ENCODE measurements at places on chromosomes 5 and 9.

DNA sequence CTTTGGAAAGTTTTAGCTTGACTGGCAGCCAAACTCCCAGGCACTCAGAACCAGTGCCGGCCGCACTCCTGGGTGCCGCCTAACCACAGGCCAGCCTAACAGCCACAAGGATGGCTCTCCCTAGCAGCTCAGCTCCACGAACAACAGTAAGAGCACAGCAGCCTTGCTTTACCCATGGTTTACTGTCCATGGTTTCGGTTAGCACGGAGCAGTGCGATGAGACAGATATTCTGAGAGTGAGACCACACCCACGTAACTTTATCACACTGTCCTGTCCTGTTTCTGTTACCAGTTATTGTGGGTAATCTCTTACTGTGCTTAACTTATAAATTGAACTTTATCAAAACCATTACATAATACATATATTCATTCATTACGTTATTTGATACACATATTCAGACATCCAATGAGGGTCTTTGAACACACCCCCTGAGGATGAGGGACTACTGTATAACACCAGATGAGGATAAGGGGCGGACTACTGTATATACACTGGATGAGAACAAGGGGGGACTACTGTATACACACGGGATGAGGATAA is 12.4 kb downstream of the CLPTM1L start:
- H3K27ac ChIP-seq, result no peak overlapping the region
- DNase-seq, result no peak
- no peaks in the 10 kb centered on the region for H3K27me3 ChIP-seq
- peaks cover 3% of the 10 kb centered on the region for H3K4me1 ChIP-seq
- peaks cover 20% of the 10 kb centered on the region for H3K36me3 ChIP-seq

- H3K36me3 ChIP-seq, result no peaks in the 10 kb centered on the region
- H3K4me3 ChIP-seq, result no peak overlapping the region
- H3K27me3 ChIP-seq, result no peaks in the 10 kb centered on the region
- peaks cover 13% of the 10 kb centered on the region for H3K4me1 ChIP-seq
- no peak for DNase-seq
Observed at GRCh38 chr9:35564658-35565061, 40.4 kb upstream of the TESK1 start.

DNA sequence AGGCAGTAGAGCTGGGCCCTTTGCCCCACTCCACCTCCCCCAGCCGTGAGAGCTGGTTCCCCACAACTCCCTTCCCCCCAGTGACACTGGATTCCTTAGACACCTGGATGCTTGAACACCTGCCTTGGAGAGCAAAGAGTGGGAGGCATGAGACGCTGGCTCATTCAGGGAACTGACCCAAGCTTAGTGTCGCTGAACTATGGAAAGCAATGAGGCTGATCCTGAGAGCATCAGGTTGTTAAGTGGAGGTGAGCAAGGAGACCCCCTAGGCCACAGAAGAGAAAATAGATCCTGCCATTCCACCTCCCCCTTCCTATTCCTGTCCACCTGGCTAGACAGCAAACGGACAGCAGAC is 2.0 kb downstream of the CCL19 start:
- H3K36me3 ChIP-seq, result peaks cover 3% of the 10 kb centered on the region
- H3K27ac ChIP-seq, result no peak overlapping the region
- no peak overlapping the region for H3K4me3 ChIP-seq
- no peak for DNase-seq

DNA sequence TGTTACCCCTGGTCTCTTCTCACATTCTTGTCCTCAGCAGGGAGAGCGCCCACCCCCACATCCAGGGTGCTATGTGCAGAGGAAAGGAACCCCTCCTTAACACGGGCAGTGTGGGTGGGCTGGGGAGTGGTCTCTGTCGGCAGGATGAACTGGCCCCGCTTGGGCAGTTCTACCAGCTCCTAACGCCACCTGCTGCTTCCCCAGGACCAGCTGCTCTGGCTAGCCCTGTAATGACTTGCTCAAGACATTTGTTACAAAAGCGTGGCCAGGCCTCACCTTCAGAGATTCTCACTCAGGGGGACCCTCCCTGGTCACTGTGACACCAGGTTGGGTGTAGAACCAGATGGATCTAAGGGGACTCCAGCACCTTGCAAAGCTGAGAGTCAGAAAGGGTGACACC is 82.4 kb downstream of the HMCN2 start:
- no peaks in the 10 kb centered on the region for H3K4me1 ChIP-seq
- no peak overlapping the region for H3K27ac ChIP-seq
- DNase-seq, result no peak
- no peak overlapping the region for H3K4me3 ChIP-seq
- H3K36me3 ChIP-seq, result no peaks in the 10 kb centered on the region

DNA sequence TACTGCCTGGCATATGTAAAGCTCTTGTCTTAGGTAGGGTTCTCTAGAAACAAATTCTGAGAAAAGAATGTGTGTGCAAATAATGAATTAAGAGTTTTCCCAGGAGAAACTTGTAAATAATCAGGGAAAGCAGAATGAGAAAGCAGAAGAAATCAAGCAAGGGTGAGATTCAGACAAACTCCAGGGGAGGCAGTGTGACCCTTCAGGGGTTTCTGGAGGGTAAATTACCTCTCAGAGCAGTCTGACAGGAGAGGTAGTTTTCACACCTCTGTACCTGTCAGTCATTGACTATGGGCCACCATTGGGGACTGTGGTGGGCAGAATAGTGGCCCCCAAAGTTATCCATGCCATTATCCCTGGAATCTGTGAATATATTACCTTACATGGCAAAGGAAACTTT is 124.6 kb downstream of the KCTD16 start:
- no peak for DNase-seq
- H3K36me3 ChIP-seq, result no peaks in the 10 kb centered on the region
- no peaks in the 10 kb centered on the region for H3K4me1 ChIP-seq
- no peak overlapping the region for H3K27ac ChIP-seq

DNA sequence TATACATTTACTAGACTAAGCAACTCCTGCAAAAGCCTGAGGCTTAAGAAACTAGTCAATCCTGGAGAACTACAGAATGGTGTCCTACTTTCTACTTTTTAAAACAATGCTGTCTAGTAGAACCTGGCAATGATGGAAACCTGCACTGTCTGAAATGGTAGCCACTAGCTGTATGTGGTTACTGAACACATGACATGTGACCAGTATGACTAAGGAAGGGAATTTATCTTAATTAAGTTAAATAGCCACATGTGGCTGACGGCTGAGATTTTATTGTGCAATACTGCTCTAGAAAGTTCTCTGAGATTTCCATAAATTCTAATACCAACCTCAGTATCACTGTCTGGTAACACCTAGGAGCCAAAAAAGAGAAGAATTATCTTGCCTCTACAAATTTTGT is 44.9 kb upstream of the RAPGEF6 start:
- no peaks in the 10 kb centered on the region for H3K4me1 ChIP-seq
- H3K36me3 ChIP-seq, result peaks cover 20% of the 10 kb centered on the region
- no peak overlapping the region for H3K27ac ChIP-seq
- H3K27me3 ChIP-seq, result peaks cover 2% of the 10 kb centered on the region
- no peak for DNase-seq

- no peaks in the 10 kb centered on the region for H3K36me3 ChIP-seq
- DNase-seq, result no peak
- H3K4me3 ChIP-seq, result no peak overlapping the region
- H3K4me1 ChIP-seq, result no peaks in the 10 kb centered on the region
- H3K27me3 ChIP-seq, result no peaks in the 10 kb centered on the region
Observed at GRCh38 chr5:167029488-167029887, 1262.0 kb upstream of the WWC1 start.

DNA sequence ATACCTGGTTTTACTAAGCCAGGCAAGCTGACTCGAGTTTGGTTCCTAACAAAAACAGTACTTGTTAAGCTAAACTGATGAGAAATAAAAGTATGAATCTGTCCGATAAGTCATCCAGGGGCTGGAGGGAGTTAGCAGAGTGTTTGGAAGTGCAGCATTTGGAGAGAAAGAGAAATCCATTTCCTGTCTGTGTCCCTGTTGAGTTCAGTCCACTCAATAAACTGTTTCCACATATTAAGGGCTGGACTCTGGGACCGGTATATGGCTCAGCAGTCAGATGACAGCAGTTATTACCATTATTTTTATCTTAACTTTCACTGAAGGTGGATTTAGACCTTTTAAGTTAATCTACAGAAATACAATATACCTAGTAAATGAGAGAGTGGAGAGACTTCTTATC is 130.6 kb upstream of the ADRA1B start:
- DNase-seq, result no peak
- H3K27me3 ChIP-seq, result no peaks in the 10 kb centered on the region
- H3K4me3 ChIP-seq, result no peak overlapping the region
- no peaks in the 10 kb centered on the region for H3K36me3 ChIP-seq
- H3K4me1 ChIP-seq, result no peaks in the 10 kb centered on the region
- H3K27ac ChIP-seq, result no peak overlapping the region

- no peaks in the 10 kb centered on the region for H3K4me1 ChIP-seq
- no peaks in the 10 kb centered on the region for H3K36me3 ChIP-seq
- H3K4me3 ChIP-seq, result no peak overlapping the region
- H3K27ac ChIP-seq, result no peak overlapping the region
- no peak for DNase-seq
Observed at GRCh38 chr9:136740971-136741882, 1.5 kb downstream of the LCN10 start.

DNA sequence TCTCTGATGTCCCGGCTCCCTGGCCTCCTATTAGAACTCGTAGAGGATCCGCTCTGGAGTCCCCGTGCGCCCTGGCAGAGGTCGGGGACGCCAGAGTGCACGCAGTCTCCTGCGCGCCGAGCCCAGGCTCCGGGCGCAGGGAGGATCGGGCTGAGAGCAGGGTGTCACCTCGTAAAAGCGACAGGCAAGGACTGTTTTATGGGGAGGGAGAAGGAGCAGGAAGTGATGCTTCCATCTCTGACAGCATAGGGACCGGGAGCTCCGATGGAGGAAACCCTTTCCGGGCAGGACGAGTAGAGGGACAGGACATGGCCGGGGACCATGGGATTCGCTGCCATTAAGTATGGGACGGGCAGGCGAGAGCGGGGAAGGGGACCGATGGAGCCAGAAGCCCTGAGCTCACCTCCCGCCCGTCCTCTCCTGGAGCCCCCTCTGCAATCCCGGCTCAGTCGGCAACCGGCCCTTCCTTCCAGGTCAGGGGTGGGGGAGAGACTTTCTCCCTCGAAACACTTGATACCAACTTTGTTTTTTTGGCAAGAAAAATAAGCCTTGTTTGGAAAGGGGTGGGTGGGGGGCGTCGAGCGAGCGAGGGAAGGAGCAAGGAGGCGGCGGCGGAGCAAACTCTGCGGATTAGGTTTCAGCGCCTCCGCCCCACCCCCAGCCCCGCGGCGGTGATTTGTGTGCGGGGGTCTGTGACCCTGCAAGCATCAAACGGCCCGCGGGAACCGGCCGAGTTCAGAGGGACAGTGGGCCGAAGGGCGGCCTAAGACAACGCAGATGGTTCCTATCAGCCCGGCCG is 12.6 kb downstream of the LMX1B start:
- peaks cover 17% of the 10 kb centered on the region for H3K4me1 ChIP-seq
- DNase-seq, result no peak
- no peak overlapping the region for H3K27ac ChIP-seq
- H3K4me3 ChIP-seq, result peak overlapping the region; percentile 89
- no peaks in the 10 kb centered on the region for H3K36me3 ChIP-seq

GRCh38 chr5:40436535-40437237 is 243.0 kb upstream of the PTGER4 start:
- DNase-seq, result peak; percentile 88
- H3K27me3 ChIP-seq, result peaks cover 20% of the 10 kb centered on the region
- H3K27ac ChIP-seq, result peak overlapping the region; percentile 96

- H3K4me1 ChIP-seq, result no peaks in the 10 kb centered on the region
- H3K27ac ChIP-seq, result peak overlapping the region; percentile 21
- no peaks in the 10 kb centered on the region for H3K36me3 ChIP-seq
- H3K27me3 ChIP-seq, result peaks cover 2% of the 10 kb centered on the region
- DNase-seq, result peak; percentile 53
Observed at GRCh38 chr9:6354072-6354686, 26.0 kb downstream of the TPD52L3 start.

- H3K27ac ChIP-seq, result no peak overlapping the region
- H3K4me3 ChIP-seq, result no peak overlapping the region
- H3K4me1 ChIP-seq, result peaks cover 30% of the 10 kb centered on the region
- peaks cover 4% of the 10 kb centered on the region for H3K36me3 ChIP-seq
- DNase-seq, result no peak
- H3K27me3 ChIP-seq, result no peaks in the 10 kb centered on the region
Observed at GRCh38 chr9:33884856-33885701, 68.1 kb downstream of the UBE2R2 start.

- no peak overlapping the region for H3K4me3 ChIP-seq
- H3K36me3 ChIP-seq, result no peaks in the 10 kb centered on the region
- no peak overlapping the region for H3K27ac ChIP-seq
Observed at GRCh38 chr9:109401990-109402318, 81.1 kb upstream of the EPB41L4B start.

DNA sequence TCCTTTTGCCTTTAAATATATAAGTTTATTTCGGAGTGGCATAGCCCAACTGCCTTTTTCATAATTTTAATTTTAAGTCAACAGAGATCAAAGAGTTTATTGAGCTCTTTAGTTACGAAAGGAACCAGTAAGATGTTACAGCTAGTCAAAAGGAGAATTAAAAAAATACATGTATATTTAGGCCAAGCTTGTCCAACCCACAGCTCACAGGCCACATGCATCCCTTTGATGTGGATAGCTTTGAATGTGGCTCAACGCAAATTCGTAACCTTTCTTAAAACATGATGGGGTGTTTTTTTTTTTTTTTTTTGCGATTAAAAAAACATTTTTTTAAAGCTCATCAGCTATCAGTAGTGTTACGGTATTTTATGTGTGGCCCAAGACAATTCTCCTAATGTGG is 50.2 kb upstream of the IL31RA start:
- H3K4me1 ChIP-seq, result no peaks in the 10 kb centered on the region
- no peaks in the 10 kb centered on the region for H3K27me3 ChIP-seq
- no peaks in the 10 kb centered on the region for H3K36me3 ChIP-seq
- H3K4me3 ChIP-seq, result no peak overlapping the region

DNA sequence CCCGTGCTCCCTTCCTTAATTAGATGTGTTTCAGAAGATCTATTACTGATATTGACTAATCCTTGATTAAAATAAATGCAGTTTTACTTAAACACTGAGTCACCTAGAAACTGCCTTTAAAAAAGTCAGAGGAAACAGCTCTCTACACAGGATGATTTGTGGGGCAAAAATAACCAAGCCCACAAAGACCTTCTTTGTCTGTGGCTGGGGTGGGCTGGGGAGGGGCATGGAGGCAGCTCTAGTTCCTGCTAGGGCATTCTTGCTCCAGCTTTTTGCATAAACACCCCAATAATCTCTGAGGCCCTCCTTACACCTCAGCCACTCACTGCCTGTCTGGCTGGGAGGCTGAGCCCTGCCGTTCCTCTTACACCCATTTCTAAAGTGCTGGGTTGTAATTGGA is 227.6 kb upstream of the DAP start:
- DNase-seq, result no peak
- no peak overlapping the region for H3K4me3 ChIP-seq
- peaks cover 5% of the 10 kb centered on the region for H3K27me3 ChIP-seq
- no peaks in the 10 kb centered on the region for H3K36me3 ChIP-seq

- no peak for DNase-seq
- no peak overlapping the region for H3K27ac ChIP-seq
- H3K4me1 ChIP-seq, result no peaks in the 10 kb centered on the region
- H3K4me3 ChIP-seq, result no peak overlapping the region
- no peaks in the 10 kb centered on the region for H3K27me3 ChIP-seq
Observed at GRCh38 chr5:120228262-120229031, 235.7 kb upstream of the PRR16 start.

All from immature natural killer cell (primary cell).